ENCODE measurements at places on chromosomes 2 and 18.

- DNase-seq = no peak
Observed at GRCh38 chr2:12502759-12503158, 214.0 kb upstream of the TRIB2 start.

DNA sequence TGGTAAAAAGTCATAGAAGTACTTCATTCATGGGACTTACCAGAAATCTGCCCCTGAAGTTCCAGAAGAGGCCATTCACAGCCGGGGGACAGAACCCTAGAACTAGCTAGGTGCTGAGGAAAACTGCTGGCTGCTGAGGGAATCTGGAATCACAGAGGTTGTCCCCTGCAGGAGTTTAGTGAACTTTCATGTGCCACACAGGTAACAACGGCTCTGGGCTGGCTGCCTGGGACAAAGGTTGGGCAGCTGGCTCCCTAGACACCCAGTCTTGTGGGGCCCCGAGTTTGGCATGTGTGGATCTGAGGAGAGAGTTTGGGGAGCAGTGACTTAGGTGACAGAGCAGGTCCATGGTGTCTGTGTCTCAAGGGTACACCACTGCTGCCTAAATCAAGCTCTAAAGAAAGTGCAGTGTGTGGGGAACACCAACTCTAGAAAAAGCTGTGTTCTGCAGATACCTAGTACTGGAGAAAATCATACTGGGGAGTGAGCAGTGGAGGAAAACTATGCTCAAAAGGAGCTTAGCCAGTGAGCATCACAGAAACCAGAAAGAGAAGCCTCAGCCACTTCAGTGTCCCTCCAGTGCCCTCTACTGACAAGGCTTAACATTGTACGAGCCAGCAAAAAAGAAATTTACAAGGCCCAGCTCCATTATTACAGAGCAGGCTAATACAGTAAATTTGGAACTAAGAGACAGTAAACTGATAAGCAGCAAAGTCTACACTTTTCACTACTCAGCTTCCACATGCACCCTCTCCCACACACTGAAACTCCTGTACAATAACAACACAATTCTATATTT, 15.2 kb downstream of the GALNT3 start:
- DNase-seq = no peak

DNA sequence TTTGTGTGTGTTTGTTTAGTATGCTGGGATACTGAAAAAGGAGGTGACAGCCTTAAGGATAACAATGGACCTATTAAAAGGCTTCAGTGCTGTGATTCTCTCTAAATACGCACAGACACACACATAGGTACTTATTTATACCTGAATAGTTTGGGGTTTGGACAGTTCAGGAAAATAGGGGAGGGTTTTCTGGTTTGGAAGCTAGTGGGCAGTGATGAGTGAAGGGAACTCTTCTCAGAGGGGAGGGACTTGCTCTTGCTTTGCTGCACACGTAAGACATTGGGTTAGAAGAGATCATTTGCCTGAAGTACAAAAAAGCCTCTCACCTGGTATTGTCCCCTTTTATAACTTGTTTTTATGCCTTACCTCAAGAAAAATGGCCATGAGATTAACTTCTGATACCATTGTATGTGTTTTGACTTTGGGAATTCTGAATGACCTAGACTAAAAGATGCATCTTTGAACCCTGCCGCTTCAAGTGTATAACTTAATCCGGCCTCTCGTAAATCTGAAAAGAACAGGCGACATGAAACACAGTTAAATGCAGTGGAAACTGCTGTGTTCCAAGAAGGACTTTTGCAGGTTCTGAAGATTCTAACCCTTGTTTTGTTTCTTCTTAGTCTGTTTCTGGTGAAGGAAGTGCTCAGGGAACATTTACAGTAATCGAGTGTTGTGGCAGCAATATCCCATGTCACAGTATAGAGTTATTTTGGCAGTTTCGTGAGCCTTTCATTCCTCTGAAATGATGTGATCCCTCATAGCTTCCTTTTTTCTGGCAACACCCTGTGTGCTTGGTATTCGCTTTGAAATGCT, 2.5 kb downstream of the CRIM1 start:
- DNase-seq = no peak

DNA sequence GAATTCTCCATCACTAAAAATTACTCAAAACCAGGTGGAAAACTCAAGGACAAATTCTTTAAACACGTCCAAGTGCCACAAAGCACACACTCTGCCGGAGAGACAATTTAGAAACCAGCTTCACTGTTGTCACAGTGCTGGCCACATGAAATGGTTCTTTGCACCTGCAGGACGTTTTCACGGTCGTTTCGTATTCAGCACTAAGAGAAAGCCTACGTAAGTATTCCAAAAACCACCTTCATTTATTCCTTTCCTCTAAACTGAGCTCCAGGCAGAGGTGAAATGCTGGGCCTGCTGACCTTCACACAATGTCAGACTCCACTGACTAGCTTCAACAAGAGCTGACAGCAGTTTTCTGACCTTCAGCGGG, 680 bp downstream of the ATP5F1A start:
- DNase-seq = no peak

GRCh38 chr2:925309-925708, 25.3 kb upstream of the SNTG2 start:
- no peak for DNase-seq

GRCh38 chr18:37484983-37485834, 80.4 kb downstream of the CELF4 start:
- DNase-seq = no peak

Measured in stimulated activated CD4-positive, alpha-beta T cell treated with anti-CD3 and anti-CD28 coated beads, Interleukin-12 subunit alpha, Interleukin-12 subunit beta, amount 100 ng/mL, for 48 hours (primary cell).